ENCODE measurements at places on chromosomes 3 and 15.
A peak's percentile ranks its signal among the peaks of the same experiment; 100 is the strongest.

DNA sequence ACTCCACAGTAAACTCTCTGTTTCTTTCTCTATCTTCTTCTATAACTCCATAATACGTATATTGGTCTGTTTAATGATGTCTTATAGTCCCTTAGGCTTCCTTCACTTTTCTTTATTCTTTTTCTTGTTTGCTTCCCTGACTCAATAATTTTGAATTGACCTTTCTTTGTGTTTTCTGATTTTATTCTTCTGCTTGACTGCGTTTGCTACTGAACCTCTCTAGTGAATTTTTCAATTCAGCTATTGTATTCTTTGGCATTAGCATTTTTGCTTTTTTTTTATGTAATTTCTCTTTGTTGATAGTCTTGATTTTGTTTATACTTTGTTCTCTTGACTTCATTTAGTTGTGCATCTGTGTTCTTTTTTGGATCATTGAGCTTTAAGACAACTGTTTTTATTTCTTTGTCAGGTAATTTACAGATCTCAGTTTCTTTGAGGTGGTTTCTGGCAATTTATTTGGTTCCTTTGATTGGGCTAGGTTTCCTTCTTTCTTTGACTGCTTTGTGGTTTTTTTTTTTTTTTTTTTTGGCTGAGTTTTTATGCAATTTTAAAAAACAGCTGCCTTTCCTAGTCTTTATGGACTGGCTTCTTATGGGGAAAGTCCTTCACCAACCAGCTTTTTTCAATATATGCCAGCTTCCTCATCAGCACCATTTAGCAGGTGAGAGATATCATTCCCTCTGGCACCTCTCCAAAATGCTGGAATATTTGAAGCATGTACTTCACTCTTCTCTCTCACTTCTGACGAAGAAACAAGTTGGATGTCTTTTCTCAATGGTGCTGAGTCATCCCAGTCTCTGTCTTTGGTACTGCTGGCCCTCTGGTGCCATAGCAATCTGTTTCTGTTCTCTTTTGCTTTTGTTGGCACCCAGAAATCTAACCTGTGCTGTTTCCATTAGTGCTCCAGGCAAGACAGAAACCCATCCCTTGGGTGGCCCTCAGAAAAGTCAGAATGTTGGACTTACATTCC is 17.6 kb downstream of the RSRC1 start:
- DNase-seq: peak; percentile 49

DNA sequence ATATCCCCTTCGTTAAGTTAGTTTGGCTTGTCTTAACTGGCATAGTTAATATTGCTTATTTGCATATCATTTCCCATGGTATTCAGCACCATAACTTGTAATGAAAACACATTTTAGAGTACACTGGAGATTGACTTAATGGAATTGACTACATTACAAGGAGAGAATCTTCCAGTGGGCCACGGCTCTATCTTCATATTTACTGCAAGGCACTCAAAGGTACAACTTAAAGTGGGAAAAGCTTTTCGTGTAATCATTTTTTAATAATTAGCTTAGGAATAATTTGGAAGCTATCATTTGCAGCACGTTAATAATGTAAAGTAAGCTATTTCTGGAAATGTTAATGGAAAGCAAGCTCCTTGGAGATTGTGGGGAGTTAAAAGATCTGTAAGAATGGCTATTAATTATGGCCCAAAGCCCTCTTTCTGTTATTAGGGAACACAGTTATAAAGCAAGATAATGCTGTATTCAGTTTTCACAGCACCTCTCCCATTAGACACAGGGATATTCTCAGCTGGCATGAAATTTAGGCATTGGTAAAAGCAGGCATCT is 551.5 kb upstream of the RGMA start:
- DNase-seq: no peak

GRCh38 chr3:47976135-47976732 is 40.0 kb downstream of the MAP4 start:
- no peak for DNase-seq

GRCh38 chr3:81868597-81868996 is 107.2 kb upstream of the GBE1 start:
- no peak for DNase-seq

All from HCEC 1CT (cell line).